ENCODE measurements at places on chromosomes 2 and 18.

GRCh38 chr18:41965634-41966255, 10.7 kb downstream of the PIK3C3 start:
- no peak overlapping the region for H3K4me3 ChIP-seq
- no peak overlapping the region for H3K27ac ChIP-seq
- peaks cover 13% of the 10 kb centered on the region for H3K36me3 ChIP-seq

DNA sequence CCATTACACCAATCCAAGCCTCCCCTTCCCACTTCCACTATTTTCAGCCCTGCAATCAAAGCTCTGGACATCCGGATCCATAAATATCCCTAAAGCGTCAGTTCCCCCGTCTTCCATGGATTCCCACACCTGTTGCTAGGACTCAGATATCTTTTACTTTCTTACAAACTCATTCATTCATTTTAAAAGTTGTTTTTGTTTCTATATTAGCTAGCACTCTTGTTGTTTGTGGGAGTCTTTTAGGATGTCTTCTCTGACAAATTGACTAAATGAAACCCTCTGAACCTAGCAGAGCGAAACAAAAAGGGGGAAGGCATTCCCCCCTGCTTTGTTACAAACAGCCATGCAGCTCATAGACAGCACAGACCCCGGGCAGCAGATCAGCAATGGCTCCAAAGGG, 9.0 kb upstream of the NBAS start:
- no peaks in the 10 kb centered on the region for H3K27me3 ChIP-seq
- DNase-seq, result no peak
- H3K4me1 ChIP-seq, result no peaks in the 10 kb centered on the region

GRCh38 chr18:44737623-44738022, 56.9 kb downstream of the SETBP1 start:
- no peak overlapping the region for H3K4me3 ChIP-seq
- DNase-seq, result no peak
- H3K36me3 ChIP-seq, result no peaks in the 10 kb centered on the region
- H3K4me1 ChIP-seq, result peaks cover 15% of the 10 kb centered on the region
- H3K27ac ChIP-seq, result no peak overlapping the region

GRCh38 chr18:74508821-74509225, 12.7 kb downstream of the CNDP2 start:
- H3K4me1 ChIP-seq, result no peaks in the 10 kb centered on the region
- no peak for DNase-seq
- no peak overlapping the region for H3K4me3 ChIP-seq
- H3K27me3 ChIP-seq, result no peaks in the 10 kb centered on the region

DNA sequence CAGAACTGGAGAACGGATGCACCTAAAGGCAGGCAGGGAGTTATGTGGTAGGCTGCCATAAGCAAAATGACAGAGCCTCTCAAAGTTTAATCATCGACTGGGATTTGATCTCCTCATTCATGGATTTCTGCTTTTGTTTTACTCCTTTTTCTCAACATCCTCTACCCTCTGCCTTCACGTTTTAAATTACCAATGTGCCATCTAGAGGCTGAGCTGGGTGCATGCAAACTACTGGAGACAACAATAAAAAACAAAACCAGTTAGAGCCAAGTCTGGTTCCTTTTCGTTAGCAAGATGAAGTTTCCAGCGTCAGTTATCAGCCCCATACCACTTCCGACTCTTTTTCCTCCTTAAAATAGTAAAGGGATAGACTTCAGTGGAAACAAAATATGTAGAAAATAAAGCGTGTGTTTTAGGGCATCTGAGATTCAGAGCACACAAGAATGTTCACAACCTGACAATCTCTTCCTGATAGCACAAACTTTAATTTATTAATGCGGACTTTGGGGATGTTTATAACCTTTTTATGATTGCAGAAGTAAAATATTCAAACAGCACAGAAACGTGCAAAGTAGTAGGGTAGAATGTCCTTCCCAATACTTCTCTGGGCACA, 117.0 kb downstream of the LAMA1 start:
- H3K27me3 ChIP-seq, result no peaks in the 10 kb centered on the region
- no peak overlapping the region for H3K27ac ChIP-seq
- no peaks in the 10 kb centered on the region for H3K4me1 ChIP-seq
- no peaks in the 10 kb centered on the region for H3K36me3 ChIP-seq

DNA sequence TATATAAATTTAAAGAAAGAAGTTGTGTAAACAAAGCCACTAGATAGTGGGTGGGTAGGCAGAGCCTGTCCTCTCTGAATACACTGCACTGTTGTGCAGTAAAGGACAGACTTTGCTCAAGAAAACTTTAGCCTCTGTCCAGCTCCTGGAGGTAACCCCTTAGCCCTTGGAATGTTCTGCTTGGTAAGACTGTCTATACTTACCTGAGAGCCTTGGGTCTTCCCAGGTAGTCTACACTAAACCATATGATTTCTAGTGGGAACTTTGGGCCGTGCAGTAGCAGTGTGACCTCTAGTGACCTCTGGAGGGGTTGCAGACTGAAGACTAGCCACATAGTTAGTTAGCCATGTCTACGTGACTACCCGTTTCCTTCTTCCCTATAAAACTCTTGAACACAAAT, 678.3 kb upstream of the NRXN1 start:
- H3K27ac ChIP-seq, result no peak overlapping the region
- DNase-seq, result no peak
- no peaks in the 10 kb centered on the region for H3K36me3 ChIP-seq
- H3K4me1 ChIP-seq, result no peaks in the 10 kb centered on the region
- H3K27me3 ChIP-seq, result no peaks in the 10 kb centered on the region
- no peak overlapping the region for H3K4me3 ChIP-seq

DNA sequence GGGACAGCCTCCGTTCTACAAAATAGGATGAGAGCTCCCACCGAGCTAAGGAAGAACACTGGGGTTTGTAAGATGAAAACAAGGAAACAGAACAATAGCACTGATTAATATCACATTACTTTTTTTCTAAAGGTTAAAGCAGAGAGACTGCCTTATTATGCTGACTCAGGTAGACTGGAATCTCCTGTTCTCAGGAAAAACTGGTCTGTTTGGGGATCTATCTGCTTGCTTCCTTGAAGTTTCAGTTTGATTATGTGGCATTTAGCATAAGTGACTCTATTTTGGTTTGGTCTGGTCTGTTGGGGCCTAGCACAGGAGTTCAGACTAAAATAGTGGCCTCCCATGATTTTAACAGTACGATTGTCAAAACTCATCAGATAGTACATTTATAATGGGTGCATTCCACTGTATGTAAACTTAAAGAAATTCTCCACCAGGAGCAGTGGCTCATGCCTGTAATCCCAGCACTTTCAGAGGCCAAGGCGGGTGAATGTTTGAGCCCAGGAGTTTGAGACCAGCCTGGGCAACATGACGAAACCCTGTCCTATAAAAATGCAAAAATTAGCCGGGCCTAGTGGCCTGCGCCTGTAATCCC, 64.1 kb upstream of the NDUFV2 start:
- no peaks in the 10 kb centered on the region for H3K36me3 ChIP-seq
- no peak for DNase-seq
- no peak overlapping the region for H3K4me3 ChIP-seq
- no peaks in the 10 kb centered on the region for H3K27me3 ChIP-seq
- no peak overlapping the region for H3K27ac ChIP-seq

DNA sequence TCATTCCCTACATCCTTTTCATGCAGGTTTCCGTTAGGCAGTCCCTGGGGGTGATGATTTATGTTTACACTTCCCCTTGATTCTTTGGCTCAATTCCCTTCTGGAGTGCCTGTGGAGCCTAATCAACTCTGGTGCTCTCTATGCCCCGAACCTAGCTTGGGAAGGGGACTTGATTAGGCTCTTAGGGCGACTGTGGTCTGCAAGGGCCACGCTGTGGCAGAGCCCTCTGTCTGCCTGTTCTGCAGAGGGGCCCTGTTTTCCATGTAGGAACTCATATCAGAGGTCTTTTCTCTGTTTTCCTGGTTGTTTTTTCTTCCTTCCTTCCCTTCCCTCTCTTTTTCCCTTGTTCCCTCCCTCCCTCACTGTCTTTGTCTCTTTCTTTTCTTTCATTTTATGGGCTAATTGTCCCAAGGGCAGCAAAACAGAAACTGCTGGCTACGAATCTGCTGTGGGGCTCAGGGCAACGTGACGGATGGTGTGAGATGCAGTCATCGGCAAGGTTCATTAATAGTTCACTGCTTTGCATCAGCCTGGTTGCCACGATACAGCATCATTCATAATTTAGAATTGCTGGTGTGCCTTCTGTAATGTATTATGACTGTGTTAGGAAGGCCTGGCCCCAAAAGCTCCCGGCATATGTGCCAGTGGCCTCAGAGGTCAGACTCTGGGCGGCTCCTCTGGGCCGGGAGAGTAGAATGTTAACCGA, 134.5 kb downstream of the NAPG start:
- H3K4me1 ChIP-seq, result no peaks in the 10 kb centered on the region
- DNase-seq, result no peak
- no peak overlapping the region for H3K27ac ChIP-seq
- H3K27me3 ChIP-seq, result no peaks in the 10 kb centered on the region
